Fibroblast of skin of abdomen (primary cell): ENCODE measurements at places on chromosomes 5 and 9.
A peak's percentile ranks its signal among the peaks of the same experiment; 100 is the strongest.

GRCh38 chr9:89309608-89310474 is 1.2 kb upstream of the CKS2 start:
- DNase-seq = no peak

DNA sequence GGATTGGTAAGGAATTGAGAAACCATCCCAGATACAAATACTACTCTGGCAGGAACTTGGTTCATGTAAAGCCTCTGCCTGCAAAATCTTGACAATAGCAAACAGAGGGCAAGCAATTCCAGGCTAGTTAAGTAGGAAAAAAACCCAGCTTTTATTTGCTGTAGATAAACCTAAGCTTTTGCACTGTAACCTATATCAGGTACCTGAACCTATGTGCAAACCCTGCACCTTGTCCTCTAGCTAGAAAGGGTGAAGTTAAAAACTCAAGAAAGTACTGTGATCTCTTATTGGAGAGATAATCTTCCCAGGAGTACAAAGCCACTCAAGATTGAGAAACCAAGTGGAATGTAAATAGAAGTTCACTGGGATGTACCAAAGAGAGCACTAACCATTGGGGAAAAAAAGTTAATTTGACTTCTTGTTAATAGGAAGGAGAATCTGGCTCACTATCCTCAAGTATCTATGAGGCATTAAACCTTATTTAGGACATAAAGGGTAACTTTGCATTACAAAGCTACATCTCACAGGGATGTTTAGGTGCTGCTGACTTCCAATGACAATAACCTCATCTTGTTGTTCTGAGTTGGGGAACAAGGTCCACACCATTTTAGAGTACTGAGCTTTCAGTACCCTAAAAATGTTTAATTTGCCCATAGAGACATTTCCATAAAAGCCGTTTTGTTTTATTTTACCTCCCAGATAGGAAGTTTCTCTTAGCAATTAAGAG is 73.8 kb upstream of the PCA3 start:
- DNase-seq = no peak

DNA sequence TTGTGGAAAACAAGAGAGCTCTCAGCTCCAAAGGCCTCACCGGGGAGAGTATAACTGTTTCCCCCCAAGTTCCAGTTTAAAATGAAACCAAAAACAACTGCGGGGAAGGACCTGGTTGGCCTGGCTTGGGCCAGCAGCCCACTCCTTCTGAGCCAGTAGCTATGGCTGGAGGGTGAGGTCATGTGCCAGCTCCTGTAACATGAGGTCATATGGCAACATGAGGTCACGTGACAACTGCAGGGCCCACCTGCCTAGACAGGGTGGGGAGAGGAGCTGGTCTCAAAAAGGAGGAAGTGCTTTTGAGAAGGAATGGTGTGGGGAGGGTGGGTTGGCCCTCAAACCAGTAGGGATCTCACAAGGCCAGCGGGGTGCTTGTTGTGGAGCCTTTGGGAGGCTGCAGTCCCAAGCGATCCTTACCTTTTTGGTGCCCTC is 29.3 kb upstream of the CRB2 start:
- DNase-seq = no peak

DNA sequence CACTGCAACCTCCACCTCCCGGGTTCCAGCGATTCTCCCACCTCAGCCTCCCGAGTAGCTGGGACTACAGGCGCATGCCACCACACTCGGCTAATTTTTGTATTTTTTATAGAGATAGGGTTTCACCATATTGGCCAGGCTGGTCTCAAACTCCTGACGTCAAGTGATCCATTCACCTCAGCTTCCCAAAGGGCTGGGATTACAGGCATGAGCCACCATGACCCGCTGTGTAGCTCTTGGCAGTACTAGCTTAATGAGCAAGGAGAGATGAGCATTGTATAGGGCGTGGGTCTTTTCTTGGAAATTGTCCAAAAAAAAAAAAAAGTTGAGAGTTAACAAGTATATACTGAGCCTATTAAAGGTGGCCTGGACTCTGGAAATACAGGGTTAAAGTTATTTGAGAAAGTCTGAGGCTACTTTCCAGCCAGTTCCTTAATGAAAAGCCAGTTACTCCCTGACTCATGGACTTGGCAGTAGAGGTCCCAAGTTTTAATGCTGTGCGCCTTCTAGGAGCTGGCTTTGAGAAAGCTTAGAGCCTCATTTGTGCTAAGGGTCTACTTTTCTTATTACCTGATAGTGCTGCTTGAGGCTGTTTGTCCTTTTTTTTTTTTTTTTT is 4.2 kb upstream of the FGF18 start:
- peak; percentile 29 for DNase-seq

DNA sequence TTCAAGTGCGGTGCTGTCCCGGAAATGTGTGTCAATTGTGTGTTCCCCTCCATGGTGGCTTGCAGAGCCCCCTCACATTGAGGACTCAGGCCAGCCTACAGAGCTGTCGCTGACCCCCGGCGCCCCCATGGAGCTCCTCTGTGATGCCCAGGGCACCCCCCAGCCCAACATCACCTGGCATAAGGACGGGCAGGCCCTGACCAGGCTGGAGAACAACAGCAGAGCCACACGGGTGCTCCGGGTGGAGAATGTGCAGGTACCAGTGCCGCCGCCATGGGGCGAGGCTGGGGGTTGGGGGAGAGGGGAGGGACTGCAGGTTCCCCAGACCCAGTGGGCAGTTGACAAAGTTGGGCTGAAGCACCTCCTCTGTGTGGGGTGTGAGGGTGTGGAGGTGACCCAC is 50.4 kb upstream of the ASS1 start:
- DNase-seq = no peak

- DNase-seq = no peak
These were observed 4.8 kb downstream of the ZNF483 start for GRCh38 chr9:111529787-111530186.

- no peak for DNase-seq
These were observed 79.5 kb downstream of the TTC39B start for GRCh38 chr9:15227491-15227890.

- DNase-seq = no peak
These were observed 146.5 kb downstream of the CACNA1B start for GRCh38 chr9:138024131-138024530.

DNA sequence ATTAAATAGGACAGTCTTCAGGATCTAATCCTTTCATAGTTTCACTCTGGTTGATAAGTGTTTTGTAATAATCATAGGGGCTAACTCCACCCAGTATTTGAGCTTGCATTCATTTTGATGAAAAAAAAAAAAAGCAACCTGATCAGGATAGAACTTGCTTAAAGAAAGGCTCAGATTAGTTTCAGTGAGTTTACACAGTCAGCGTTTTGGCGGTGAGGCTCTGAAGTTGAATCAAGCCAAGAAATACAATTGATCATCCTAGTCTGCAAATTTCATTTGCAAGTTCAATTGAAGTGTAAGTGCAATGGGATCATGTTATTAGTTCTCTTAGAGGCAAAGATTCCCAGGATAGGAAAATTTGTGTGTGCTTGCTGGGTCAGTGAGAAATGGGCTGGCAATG is 159.7 kb upstream of the ELL2 start:
- no peak for DNase-seq

DNA sequence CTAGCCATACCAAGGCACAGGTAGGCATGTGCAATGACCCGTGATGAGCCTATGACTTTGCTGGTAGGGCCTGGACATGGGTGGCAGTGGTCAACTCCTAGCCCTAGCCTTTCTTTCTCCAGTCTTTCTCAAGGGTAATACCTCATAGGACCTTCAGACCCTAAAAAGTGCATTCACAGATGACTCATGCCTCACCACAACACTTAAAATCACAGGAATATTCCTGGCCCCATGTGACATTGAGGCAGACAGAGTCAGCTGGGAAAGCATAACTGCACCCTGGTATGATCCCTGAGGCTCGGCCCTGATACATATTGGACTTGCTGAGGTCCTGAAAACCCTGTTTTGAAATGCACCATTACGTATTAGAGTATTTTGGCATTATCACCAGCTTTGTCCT is 449.5 kb downstream of the HINT1 start:
- DNase-seq = peak; percentile 21

DNA sequence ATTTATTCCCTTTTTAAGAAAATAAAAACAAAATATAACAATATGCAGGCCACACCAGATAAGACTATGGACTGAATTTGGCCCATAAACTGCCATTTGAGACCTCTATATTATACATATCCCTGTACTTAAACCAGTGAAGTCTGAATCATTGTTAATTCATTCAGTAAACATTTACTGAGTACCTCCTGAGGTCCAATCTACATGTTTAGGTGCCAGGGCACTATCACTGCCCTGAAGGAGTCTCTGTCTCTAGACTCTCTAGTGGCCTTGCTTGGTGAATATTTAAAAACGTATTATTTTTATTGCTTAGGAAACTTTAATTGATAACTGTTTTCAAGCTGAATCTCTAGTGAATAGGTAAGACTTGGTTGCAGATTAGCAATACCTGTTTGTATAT is 74.7 kb upstream of the ELL2 start:
- DNase-seq = no peak

DNA sequence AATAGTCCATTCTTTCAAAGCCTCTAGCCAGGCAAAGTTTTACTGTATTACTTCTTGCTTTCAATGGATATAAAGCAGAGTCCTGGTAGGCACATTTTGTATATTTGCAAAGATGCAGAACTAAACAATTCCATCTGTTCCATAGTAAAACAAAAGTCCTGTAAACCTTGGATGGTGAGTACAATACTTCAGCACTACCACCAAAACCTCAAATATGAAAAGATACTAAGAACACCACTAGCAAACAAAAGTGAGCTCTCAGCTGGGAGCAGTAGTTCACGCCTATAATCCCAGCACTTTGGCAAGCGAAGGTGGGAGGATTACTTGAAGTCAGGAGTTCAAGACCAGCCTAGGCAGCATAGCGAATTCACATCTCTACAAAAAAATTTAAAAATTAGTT is 195.0 kb downstream of the MSX2 start:
- peak; percentile 11 for DNase-seq

DNA sequence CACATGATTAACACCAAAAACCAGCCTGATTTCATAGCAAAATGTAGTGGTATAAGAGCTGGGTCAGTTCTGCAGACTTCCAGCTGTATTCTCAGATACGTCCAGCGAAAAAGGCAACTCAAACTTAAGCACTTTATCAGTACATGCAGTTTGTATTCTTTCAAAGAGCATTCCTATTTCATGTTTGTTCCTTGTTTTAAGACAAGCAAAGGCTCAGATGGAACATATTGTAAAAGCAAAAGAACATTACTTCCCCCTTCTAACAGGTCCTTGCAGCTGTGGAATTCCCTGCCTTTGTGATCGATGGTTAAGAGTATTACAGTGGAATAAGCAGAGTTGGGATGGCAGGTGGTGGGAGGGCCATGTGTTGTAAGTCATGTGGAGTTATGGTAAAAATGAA is 86.3 kb upstream of the GRHPR start:
- no peak for DNase-seq
